NCI-H510A treated with DMSO at 0.1 percent for 48 hours (cell line): ENCODE measurements at places on chromosomes 1 and 21.

DNA sequence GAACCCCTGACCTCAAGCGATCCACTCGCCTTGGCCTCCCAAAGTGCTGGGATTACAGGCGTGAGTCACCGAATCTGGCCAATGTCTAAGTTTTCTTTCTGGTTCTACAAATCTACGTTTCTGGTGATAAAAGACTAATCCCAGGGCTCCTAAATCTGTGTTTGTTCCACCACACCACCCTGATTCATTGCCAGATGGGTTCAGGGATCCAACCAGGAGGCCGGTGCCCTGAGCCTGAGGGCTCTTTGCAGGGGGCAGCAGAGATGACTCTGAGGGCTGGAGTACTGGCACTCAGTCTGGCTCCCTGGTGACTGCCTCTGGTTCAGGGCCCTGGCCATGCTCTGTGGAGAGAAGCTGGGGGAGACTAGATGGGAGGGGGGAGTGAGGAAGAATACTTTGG, 10.5 kb upstream of the OPRD1 start:
- no peak for DNase-seq

GRCh38 chr21:36976228-36976861, 9.9 kb upstream of the HLCS start:
- DNase-seq = no peak

DNA sequence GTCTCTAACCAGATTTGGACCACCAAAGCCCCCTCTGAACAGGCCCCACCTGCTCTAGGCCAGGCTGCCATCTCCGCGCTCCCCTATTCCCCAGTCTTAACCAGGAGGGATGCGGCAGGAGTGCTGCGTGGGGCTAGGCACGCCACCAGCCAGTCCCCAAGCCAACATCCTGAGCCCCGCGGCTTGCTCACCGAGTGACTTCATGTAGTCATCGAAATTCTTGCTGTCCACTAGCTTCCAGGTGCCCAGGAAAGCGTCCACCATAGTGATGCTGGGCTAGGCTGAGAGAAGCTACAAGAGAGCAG, 173 bp downstream of the FABP3 start:
- DNase-seq = no peak

- DNase-seq = no peak
Measured at GRCh38 chr1:1436630-1437032, 1.1 kb downstream of the VWA1 start.

GRCh38 chr1:223083831-223084230, 59.2 kb downstream of the TLR5 start:
- DNase-seq = no peak

GRCh38 chr1:235450433-235450832, 53.8 kb downstream of the B3GALNT2 start:
- DNase-seq = no peak

- DNase-seq = no peak
Measured at GRCh38 chr1:217106231-217106901, 383.1 kb upstream of the ESRRG start.

GRCh38 chr1:10726355-10726754, 70.1 kb downstream of the CASZ1 start:
- DNase-seq = no peak

DNA sequence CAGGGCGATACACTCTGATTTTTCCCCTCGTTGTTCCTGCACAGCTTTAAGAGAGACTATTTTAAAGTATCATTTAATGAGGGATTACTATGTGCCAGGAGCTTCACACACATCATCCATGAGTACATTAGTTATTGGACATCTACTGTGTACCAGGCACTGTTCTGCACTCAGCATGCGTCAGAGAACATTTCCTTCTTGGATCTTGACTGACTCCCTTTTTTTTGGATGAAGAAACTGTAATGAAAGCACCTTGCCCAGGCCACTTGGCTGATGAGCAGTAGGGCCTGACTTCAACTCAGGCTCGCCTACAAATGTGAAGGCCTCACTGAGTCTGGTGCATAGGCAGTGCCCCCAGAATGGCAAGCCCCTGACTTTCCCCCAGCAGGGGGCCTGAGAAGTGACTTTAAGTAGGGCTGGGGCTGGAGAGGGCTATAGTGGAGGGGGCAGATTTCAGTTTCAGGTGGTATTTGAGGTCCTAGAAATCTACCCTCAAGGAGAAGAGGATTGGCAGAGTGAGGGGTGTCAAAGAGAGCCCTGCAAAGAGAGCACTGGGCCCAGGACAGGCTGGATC, 50.0 kb downstream of the PTPRU start:
- DNase-seq = no peak

DNA sequence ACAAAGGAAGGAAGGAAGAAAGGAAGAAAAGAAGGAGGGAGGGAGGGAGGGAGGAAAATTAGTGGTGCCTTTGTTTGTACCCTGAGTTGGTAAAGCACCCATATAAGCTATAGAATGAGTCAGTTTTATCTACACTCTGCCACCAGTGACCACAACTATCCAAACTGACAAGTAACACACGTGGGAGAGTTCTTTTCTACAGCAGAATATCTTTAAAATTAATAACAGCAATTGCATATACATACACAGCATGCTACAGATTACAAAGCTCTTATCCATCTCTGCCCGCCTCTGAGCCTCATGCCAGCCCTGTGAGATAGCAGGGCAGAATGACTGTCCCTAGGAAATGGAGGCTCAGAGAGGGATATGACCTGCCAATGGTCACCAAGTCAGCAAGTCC, 20.3 kb downstream of the CDCP2 start:
- DNase-seq = no peak

DNA sequence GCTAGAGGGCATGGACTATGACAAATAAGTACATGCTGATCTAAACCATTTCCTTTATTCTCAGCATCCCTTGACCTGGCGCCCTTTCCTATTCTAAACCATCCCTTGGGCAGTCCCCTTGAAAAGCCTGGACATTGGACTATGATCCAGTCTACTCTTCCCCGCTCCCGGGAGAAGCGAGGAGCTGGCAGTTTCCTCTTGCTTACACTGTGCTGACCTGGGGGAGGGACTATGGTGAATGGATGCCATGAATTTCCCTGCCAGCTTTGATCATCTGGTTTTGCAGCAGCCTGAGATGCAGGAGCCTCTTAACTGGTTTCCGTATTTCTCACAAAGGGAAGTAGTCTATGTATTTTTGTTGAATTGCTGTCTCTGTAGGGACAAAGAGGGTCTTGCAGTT, 121.7 kb downstream of the KIF26B start:
- DNase-seq = no peak

GRCh38 chr1:31574749-31575368, 1.5 kb upstream of the TINAGL1 start:
- no peak for DNase-seq

- DNase-seq = no peak
Measured at GRCh38 chr1:167671727-167672511, 41.9 kb downstream of the RCSD1 start.

GRCh38 chr1:13699936-13700520, at the start of gene PRDM2:
Gene PRDM2, plus strand, starts transcription at chr1:13700188. Its CDS starts 15,418 bp downstream, at chr1:13715606.
- DNase-seq = peak; percentile 56

DNA sequence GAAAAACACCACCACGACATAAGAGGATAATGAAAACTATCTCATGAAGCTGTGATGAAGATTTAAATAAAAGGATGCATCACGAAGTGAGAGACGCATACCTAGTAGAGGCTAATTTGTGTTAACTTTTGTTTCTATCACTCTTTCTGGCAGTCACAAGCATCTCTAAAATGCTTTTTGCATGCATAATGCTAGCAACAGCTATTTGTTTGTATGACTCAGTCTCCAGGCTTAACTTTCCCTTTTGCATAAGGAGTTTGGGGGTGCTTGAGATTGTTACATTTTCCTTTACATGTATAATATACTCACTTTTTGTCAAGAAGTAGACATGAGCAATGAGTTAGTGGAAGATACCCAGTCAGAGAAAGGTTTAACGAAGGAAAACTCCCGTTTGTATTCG, 385.4 kb downstream of the DISC1 start:
- DNase-seq = no peak

DNA sequence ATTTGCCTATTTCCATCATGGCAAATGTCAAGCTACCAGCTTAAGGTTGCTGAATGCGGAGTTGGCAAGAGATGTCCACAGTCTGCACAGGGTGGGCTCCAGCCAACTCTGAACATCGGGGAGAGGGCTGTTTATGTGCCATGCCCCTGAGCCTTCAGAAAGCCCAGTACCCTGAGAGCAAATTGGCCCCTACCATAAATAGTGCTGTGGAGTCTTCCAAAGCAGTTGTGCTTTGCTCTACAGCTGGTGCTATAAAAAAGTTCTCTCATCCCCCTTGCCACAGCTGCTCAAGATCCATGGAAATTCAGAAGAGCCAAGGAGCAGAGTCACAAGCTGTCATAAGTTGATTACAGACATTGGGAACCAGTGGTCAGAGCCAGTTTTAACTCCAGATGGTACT, 85.6 kb upstream of the CLDN14 start:
- DNase-seq = no peak

DNA sequence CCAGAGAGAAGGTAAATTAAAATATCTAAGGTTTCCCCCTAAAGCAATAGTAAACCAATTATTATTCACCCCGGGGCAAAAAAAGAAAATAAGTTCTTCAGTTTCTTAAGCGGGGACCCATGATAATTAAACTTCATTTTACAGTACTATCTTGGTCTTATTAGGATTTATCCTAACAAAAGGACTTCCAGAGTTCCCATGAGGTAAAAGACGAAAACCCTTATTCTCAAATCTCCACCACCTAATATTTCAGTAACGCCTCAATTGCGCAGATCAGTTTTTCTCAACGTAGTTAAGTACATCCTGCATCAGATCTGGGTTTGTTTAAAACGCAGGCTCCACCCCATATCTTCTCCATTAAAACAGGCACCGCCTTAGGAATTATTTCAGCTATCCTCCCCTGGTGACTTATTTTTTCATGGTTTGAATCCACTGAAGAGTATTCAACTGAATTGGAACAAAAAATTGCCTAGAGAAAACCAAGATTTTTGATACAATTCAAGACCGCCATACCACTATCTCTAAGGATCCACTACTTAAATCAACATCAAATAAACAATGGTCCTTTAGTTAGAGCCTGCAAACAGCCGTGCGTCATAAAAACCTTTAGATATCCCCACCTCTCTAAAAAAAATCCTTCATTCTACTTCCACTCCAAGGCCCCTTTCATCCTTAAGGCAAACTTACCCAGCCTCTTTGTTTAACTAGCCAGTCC, 1.7 kb downstream of the MCL1 start:
- peak; percentile 50 for DNase-seq

GRCh38 chr1:60173729-60174505, 100.3 kb upstream of the C1orf87 start:
- DNase-seq = no peak

DNA sequence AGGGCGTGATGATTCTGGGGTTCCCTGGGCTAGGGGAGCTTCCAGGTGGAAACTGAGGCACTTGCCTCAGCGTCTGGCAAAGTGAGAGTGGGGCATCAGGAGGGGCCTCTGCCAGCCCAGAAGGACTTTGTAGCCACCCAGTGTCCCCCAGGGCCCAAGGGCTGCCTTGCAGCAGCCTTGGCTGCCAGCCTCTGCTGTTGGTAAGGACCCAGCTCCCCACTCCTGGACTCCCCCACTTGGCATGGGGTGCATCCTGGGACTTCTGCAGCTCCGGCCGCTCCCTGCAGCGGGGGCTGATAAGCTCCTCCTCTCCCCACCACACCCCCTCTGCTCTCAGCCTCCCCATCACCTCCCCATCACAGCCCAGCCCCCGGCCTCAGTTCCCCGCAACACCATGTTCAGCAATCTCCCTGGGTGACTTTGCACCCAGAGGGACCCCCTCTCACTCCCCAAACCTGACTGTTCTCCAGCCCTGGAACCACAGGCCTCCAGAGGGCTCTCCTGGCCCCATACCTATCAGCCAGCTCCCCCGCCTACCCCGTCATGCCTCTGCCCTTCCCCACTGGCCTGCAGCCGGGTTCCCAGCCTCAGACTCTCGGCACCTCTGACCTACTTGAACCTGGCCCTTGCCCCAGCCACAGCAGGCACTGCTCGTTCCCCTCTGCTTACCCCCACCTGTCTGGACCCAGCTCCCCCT, 113.0 kb downstream of the CRYAA start:
- no peak for DNase-seq

DNA sequence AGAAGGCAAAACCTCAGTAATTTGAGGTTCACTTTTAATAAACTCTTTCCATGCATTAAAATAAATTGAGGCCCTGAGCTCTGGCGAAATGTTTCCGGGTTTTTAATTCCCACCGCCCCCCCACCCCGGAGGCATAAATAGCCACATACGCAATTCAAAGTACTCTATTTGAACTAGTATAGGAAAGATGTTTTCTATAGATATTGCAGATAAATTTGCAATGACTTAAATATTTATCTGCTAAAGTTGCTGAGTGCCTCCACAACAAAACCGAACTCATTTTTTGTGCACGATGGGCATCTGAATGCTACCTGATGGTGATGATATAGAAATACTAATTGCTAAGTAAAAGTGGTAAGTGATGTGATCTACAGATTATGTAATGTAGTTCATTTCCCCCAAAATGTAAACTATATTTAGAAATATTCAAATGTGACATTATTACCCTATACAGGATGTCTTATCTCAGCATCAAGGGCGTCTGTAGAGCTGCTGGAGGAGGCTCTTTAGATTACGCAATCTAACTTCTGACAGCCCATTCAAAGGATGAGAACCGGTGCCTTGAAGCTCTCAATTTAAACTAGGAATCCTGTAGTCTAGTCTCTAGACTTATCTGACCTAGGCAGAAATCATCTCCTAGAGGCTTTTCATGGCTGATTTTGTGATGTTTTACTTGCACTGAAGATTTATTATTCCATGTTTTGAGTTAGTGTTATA, 8.5 kb downstream of the IRF2BP2 start:
- DNase-seq = peak; percentile 74

DNA sequence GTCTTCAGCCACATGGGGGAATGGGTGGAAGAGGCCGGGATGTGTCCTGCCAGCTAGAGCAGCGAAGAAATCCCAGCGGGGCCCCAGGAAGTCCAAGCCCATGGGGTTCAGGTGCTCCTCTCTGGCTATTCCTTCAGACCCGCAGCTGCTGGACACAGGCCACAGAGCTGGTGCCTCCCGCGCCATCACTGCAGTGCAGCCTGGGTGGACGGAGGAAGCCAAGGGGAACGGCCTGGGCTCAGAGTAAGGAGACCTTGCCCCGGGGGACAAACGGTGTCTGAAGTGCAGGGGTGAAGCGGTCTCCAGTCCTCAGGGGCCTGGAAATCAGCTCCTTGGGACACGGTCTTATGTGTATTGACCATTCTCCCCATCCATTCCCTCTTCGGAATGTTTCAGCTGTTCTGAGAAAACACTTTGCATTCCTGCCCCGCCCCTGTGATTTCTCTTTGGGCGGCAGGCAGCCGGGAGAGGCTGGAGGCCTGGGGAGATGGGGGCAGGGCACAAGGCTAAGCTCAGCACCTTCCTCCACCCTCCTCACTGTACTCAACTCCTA, 18.4 kb downstream of the MTHFR start:
- DNase-seq = no peak

GRCh38 chr21:19343711-19344110, 940.1 kb upstream of the TMPRSS15 start:
- DNase-seq = no peak

- peak; percentile 44 for DNase-seq
Measured at GRCh38 chr1:17239420-17239819, 9.5 kb upstream of the PADI3 start.

GRCh38 chr1:57269630-57270225, 154.1 kb downstream of the DAB1 start:
- DNase-seq = no peak
